ENCODE measurements at places on chromosomes 4 and X.

DNA sequence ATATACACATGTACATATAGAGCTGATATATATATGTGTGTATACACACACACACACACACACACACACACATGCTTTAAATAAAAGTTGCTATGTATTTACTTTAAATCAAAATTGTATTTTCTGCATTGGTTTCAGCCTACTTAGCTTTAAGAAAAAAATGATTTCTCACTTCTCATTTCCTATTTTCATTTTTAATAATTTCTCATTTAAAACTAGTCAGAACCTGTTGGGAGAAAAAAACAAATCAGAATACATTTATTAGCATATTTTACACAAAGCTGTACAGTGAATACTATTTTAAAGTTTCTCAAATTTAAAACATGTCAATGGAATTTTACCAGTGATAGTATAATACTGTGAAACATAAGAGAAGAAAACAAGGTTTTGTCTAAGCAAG, 681.8 kb downstream of the CENPC start:
- no peaks in the 10 kb centered on the region for H3K27me3 ChIP-seq
- no peaks in the 10 kb centered on the region for H3K4me1 ChIP-seq
- no peak overlapping the region for H3K4me3 ChIP-seq
- H3K27ac ChIP-seq: no peak overlapping the region
- no peaks in the 10 kb centered on the region for H3K36me3 ChIP-seq

- peaks cover 2% of the 10 kb centered on the region for H3K36me3 ChIP-seq
- H3K27me3 ChIP-seq: no peaks in the 10 kb centered on the region
- H3K4me3 ChIP-seq: no peak overlapping the region
- DNase-seq: no peak
- H3K27ac ChIP-seq: no peak overlapping the region
Observed at GRCh38 chrX:41664375-41664901, 24.3 kb upstream of the GPR34 start.

- DNase-seq: no peak
- H3K27ac ChIP-seq: no peak overlapping the region
- no peaks in the 10 kb centered on the region for H3K27me3 ChIP-seq
- H3K36me3 ChIP-seq: no peaks in the 10 kb centered on the region
Observed at GRCh38 chr4:111579767-111580166, 565.5 kb upstream of the FAM241A start.

GRCh38 chrX:110317061-110317819, 645 bp downstream of the AMMECR1 start:
- H3K4me1 ChIP-seq: no peaks in the 10 kb centered on the region
- no peaks in the 10 kb centered on the region for H3K27me3 ChIP-seq
- H3K36me3 ChIP-seq: no peaks in the 10 kb centered on the region

- peak overlapping the region; percentile 19 for H3K4me3 ChIP-seq
- H3K4me1 ChIP-seq: no peaks in the 10 kb centered on the region
- DNase-seq: peak; percentile 5
- no peaks in the 10 kb centered on the region for H3K36me3 ChIP-seq
- peak overlapping the region; percentile 62 for H3K27ac ChIP-seq
Observed at GRCh38 chrX:40736170-40736505, 796 bp upstream of the MED14 start.

- H3K4me3 ChIP-seq: no peak overlapping the region
- no peaks in the 10 kb centered on the region for H3K36me3 ChIP-seq
- no peaks in the 10 kb centered on the region for H3K4me1 ChIP-seq
- H3K27me3 ChIP-seq: no peaks in the 10 kb centered on the region
- no peak overlapping the region for H3K27ac ChIP-seq
Observed at GRCh38 chr4:86108137-86108536, 251.7 kb downstream of the MAPK10 start.

- no peak overlapping the region for H3K4me3 ChIP-seq
- no peak overlapping the region for H3K27ac ChIP-seq
- peaks cover 2% of the 10 kb centered on the region for H3K36me3 ChIP-seq
- no peaks in the 10 kb centered on the region for H3K27me3 ChIP-seq
- no peaks in the 10 kb centered on the region for H3K4me1 ChIP-seq
- no peak for DNase-seq
Observed at GRCh38 chr4:38065176-38065575, 105.0 kb downstream of the PTTG2 start.
